EH (cell line): ENCODE measurements at places on chromosomes 13 and 19.

- no peak for DNase-seq
These were observed 171.3 kb downstream of the CACNA1A start for GRCh38 chr19:13334801-13335481.

DNA sequence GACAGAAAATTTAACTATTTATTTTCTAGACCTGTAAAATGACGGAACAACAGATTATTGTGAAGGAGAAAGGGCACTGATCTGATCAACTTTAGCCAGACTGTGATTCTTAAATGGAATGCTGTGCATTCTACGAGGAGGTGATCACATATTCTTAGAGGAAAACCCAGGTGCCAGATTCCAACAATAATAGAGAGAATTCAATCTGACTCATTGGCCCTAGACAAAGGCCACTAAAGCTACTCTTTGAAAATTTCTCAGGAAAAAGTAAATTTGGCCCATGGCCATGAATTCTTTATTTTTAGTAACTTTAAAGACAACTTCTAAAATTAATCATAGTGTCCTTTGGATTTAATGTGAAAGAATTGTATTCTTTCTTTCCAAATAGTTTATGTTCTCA lies 58.6 kb upstream of the POSTN start:
- DNase-seq, result peak; percentile 82

GRCh38 chr13:46614582-46614981 lies 61.6 kb downstream of the LRCH1 start:
- DNase-seq, result no peak

- peak; percentile 43 for DNase-seq
These were observed 8.1 kb downstream of the NKPD1 start for GRCh38 chr19:45152504-45153338.

- peak; percentile 98 for DNase-seq
These were observed 25.2 kb upstream of the IGSF23 start for GRCh38 chr19:44587963-44588770.

DNA sequence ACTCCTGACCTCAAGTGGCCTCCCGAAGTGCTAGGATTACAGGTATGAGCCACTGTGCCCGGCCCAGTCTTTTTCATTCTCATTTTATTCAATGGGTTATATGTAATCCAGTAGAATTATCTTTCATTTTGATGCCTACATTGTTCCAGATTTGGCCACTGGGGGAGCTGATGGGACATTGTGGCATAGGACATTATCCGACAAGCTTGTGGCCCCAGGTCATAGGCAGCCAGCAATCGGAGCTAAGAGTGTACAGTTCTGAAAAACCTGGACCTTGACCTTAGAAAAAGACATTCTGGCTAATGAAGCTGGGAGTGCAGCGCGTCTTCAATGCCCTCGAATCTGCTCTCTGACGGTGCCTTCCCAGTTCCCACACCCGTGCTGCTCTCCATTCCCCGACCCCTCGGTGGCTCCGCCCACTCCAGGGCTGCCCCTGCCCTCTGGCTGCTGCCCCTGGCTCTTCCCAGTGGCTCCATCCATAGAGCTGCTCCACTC lies 108.7 kb downstream of the TEX29 start:
- peak; percentile 10 for DNase-seq

GRCh38 chr13:54928071-54928470 lies 1899.5 kb downstream of the OLFM4 start:
- no peak for DNase-seq

DNA sequence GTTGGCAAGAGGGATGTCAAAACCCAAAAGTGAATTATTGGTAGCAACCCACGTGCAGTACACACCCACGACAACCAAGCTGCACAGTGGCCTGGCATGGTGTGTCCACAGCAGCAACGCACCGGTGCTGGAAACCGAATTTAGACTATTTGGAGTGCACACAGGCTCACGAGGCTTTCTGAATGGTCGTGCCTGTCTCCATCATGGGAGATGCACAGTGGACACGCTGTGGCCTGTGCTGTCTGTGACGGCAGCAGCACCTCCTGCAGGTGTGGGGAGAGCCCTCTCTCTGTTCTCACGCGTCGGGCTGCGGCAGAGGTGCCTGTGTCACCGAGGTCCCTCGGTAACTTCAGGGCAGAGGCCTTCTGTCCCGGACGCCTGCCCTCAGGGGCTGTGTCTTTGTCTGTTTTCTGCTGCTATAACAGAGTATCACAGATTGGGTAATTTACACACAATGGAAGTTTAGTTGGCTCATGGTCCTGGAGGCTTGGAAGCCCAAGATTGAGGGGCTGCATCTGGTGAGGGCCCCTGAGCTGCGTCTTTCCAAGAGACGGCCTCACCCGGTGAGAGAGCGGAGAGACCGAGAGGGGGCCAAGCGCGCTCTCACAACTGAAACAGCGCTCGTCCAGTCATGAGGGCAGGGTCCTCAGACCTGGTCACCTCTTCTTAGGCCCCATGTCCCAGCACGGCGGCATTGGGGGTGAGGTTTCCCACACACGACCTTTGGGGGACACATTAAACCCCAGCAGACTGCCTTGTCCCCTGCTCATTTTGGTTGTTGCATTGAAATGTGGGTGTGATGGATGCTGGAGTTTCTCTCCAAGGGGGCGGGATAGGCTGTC lies 9.1 kb upstream of the MCF2L start:
- no peak for DNase-seq

GRCh38 chr19:51783372-51783771 lies 11.6 kb upstream of the FPR3 start:
- no peak for DNase-seq

DNA sequence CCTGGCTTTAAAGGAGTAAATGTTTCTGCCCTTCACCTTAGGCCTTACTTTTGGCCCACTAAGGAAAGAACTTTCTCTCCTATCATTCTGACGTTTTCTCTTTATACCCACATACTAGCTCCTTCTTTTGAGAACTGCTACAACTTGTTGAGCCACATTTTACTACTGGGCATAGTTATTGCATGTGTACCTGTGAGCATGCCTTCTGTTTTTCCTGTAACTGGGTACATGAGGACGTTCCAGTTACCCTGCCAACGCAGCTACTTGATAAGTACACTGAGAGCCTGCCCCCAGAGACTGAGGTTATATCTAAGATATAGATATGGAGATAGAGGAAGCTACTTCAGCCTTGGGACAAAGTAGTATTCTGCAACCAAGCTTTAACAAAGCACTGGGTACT lies 3.5 kb downstream of the CCDC169 start:
- no peak for DNase-seq

DNA sequence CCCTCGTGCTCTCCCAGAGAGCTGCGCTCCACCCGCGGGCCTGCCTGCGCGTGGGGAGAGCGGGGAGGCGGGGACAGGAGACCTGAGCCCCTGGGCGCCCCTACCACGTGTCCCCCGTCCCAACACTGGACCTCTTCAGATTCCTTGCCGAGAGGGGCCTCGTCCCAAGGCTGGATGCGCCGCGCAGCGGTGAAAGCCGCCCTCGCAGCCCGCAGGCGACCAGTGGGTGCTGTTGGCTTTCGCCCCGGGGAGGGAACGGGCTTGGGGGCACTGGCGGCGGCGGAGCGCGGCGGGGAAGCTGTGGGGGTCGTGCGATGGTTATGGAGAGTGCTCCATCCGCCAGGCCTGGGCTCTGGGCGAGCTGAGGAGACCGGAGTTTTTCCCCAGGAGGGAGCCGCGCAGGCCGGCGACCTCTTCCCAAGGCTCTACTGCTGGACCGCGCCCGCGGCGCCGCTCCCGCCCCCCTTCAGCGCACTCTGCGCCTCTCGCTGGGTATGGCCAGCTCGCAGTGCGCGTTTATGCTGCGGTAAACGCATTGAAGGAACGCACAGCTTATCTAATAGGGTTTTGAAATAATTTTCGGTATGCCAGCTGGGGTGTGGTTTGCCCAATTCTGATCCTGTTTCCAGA lies 17.2 kb upstream of the RNF17 start:
- DNase-seq, result no peak

DNA sequence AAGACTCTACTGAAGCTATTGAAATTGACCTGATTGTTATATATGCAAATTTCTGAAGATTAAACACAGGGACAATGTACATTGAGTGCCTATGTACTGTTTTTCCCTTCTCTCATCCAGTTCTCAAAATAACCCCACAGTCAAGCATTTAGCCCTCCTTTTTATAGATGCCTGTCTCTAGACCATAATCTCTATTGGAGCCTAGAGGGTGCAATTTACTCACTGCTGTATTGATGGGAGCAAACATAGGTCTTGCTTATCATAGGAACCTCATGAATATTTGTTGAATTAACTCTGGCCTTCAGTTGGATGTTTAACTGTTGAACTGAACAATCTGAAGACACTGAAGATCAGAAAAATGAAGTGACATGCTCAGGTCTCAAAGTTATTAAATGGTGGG lies 183.0 kb downstream of the RFC3 start:
- no peak for DNase-seq

GRCh38 chr19:52231154-52231910 lies 38.1 kb upstream of the ZNF766 start:
- DNase-seq, result peak; percentile 18

DNA sequence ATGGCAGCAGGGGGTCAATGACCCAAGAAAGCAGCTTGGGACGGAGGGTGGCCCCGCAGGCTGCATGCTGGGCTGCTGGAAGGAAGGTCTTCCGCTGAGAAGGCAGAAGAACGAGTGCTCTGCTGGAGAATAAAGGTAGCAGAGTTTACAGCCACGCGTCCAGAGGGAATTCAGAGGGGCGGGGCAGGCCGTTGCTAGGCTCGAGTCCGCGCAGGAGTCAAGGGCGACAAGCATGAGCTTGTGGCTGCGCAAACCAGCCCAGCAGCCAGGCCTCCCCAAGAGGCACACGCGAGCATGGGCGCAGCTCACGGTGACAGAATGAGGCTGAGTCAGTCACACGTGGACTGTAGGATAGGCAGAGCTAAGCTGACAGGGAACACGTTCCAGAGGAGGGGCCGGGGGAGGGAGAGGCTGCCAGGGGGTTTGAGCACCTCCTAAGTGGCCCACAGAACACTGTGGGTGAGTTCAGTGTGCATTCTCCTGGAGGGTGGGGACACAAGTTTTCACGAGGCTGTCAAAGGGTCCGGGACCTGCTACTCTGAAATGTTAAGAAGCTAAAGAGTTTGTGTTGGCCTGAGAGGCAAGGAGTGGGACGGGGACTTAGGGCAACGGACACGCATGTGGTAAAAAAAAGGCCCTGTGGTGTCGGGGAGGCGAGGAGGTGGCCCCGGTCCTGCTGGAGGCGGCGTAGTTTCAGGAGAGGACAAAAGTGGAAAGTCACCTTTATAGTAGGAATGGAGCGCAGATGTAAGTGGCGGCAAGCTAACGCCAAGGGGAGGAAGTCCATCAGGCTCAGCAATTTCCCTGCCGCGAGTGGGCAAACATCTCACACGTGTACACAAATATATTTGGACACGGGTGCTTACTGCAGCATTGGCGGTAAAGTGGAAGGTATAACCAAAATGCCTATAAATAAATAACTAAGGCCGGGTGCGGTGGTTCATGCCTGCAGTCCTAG lies 17.7 kb downstream of the RFX2 start:
- DNase-seq, result peak; percentile 93

GRCh38 chr13:109131698-109132257 lies 502.4 kb downstream of the MYO16 start:
- DNase-seq, result no peak

DNA sequence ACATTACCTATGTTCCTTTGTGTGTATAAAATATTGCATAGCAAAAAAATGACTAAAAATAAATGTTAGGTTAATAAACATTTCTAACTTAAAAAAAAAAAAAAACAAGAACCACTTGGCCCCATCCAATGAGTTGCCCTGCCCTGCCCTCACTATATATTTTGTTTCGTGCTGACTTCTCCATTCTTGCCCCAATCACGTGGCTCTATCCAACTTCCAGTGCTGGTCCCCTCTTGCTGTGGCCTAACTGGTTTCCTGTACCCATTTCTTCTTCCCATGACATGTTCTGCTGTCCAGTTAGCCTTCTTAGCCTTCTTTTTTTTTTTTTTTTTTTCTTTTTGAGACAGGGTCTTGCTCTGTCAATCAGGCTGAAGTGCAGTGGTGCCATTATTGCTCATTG lies 151.6 kb downstream of the FOXO1 start:
- DNase-seq, result no peak

DNA sequence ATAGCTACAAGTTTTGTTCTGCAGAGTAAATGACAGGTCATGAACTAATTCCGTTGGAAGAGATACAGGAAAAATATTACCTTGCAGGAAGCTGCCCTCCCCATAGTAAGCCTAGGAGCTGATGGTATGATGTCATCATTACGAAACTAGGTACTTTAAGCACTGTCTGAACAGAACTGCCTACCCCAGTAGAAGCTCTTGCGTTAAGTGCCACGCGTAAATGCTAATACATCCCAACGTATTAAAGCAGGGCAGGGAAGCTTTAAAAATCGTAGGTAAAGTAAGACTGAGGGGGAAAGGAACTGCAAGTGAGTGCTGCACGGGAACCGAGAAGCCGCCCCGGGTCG lies 572 bp downstream of the UGGT2 start:
- peak; percentile 62 for DNase-seq

- no peak for DNase-seq
These were observed 45.0 kb downstream of the GPALPP1 start for GRCh38 chr13:45034342-45034741.

DNA sequence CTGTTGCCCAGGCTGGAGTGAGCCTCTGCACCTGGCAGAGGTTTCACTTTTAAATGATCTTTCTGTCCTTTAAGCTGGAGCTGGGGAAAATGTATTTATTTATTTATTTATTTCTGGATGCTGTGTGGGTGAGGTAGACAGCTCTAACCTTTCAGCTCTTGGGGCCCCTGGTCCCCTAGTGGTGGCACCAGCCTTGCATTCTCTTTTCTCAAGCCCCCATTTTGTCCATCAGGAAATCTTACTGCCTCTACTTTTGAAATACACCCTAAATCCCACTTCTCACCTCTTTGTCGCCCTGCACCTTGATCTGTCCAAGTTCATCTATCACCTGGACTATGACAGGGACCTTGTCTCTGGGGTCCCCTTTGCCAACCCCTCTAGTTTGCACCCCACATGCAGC lies 2.1 kb upstream of the B9D2 start:
- DNase-seq, result no peak
